ENCODE measurements at places on chromosomes 2 and 18.

- DNase-seq = no peak
These were observed 299.5 kb downstream of the ARHGAP15 start for GRCh38 chr2:143428700-143429099.

- DNase-seq = no peak
These were observed 28.6 kb upstream of the AP1S3 start for GRCh38 chr2:223865907-223866508.

DNA sequence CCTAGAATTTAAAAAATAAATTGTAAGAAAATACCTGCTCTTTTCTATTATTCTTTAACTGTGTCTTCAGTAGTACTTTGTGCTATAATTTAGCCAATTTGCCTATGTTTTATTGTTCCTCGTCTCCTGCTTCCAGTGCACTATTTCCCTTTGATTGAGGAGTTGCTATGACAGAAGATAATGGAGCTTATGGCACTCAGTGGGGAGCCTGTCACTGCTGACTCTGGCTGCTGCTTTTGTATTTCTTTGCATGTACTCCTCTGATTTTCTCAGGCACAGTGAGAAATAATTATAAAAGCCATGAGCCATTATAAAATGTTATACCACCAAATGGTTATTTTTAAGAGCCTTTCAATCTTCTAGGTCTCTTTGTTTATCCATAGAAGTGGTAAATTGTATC lies 1310.8 kb upstream of the SLC39A10 start:
- no peak for DNase-seq

- peak; percentile 38 for DNase-seq
These were observed 352.0 kb downstream of the TNS1 start for GRCh38 chr2:217650716-217651360.

DNA sequence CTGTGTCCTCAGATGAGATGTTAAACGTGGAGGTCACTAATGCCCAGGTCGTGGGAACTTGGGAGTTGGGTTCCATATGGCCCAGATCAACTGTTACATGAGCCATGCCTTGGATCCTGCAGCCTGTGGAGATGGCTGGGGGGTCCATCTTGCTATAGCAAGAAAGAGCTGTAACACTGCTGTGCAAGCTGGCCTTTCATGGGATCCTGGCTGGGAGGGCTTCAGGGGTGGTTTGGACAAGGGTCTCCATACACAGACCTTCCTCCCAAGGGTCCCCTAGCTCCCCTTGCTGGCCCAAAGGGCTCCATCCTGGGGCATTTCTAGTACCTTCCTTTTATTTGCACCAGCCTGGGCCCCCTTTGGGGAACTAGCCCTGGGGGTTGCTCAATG lies 337.7 kb downstream of the DYSF start:
- peak; percentile 19 for DNase-seq

- DNase-seq = no peak
These were observed 105.2 kb upstream of the YWHAQ start for GRCh38 chr2:9736021-9736420.

DNA sequence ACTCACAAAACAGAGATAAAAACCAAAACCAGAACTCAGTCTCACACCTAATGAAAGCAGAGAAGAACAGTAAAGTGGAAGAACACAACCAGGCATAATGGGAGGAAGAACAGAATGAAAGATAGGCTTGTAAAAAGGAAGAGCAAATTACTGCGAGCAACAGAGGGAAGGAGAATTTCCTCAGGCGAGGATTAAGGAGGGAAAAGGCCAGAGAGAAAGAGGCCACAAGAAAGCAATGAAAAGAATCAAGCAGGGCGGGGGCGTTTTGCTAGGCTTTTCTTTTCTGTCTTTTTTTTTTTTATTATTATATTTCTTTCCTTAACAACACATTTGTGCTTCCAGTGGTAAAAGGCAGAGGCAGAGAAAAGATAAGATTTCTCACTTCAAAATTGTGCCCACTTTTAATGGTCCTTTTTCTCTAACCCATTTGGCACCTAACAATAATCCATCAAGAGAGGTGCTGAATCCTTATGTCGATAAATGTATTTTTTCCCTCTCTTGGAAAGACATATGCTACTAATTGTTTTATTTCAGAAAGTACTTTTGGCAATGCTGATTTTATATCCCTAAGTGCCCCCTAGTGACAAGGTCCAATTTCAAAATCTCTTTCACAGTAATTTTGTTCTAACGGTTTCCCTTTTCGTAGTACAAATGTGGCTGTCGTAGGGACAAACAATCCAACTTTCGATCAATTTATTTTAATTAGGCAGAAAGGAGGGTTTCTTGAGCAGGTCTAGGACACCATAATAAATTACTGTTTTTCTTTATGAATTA lies 138.7 kb upstream of the AQP4 start:
- DNase-seq = no peak

DNA sequence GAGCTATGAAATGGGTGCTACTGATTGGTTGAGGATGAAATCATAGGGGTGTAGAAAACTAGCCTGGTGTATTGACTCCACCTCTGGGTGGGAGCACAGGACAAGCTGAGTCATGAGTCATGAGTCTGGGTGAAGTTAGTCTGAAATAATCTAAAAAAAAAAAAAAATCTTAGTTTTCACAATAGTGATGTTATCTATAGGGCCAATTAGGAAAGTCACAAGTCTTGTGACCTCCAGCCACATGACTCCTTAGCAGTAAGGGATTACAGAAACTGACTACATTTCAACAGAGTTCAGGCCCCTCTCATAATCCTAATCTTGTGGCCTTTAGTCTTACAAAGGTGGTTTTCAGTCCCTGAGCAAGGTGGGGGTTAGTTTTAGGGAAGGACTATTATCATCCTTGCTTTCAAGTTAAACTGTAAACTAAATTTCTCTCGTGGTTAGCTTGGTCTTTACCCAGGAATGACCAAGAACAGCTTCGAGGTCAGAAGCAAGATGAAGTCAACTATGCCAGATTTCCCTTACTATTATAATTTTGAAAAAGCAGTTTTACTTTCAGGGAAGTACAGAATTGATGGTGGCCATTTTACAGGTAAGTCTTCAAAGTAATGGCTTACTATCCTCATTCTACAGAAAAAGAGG lies 338.0 kb upstream of the GYPC start:
- no peak for DNase-seq

DNA sequence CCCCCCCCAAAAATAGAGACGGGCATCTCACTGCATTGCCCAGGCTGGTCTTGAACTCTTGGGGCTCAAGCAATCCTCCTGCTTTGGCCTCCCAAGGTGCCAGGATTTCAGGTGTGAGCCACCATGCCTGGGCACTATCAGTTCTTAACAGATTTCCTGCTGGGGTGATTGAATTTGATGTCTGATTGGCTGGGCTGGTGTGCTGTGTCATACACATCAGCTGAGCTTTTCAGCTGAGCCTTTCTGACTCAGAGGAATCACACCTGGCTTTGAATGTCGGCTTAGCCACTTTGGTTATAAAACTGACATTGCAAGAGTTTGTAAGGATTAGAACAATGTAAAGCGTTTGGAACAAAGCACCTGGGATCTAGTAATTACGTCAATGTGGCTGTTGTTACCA lies 18.9 kb downstream of the NCAPH start:
- no peak for DNase-seq
